ENCODE measurements at places on chromosomes 11 and 22.
A peak's percentile ranks its signal among the peaks of the same experiment; 100 is the strongest.

DNA sequence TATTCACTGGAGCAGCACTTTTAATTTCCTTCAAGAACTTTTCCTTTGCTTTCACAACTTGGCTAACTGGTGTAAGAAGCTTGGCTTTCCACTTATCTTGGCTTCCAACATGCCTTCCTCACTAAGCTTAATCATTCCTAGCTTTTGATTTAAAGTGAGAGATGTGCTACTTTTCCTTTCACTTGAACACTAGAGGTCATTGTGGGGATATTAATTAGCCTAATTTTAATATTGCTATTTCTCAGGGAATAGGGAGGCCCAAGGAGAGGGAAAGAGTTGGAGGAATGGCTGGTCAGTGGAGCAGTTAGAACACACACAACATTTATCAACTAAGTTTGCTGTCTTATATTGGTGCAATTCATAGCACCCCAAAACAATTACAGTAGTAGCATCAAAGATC is 24.6 kb upstream of the CCDC90B start:
- no peak for DNase-seq

- peak; percentile 61 for DNase-seq
Observed at GRCh38 chr22:44870021-44870420, 117.6 kb downstream of the ARHGAP8 start.

DNA sequence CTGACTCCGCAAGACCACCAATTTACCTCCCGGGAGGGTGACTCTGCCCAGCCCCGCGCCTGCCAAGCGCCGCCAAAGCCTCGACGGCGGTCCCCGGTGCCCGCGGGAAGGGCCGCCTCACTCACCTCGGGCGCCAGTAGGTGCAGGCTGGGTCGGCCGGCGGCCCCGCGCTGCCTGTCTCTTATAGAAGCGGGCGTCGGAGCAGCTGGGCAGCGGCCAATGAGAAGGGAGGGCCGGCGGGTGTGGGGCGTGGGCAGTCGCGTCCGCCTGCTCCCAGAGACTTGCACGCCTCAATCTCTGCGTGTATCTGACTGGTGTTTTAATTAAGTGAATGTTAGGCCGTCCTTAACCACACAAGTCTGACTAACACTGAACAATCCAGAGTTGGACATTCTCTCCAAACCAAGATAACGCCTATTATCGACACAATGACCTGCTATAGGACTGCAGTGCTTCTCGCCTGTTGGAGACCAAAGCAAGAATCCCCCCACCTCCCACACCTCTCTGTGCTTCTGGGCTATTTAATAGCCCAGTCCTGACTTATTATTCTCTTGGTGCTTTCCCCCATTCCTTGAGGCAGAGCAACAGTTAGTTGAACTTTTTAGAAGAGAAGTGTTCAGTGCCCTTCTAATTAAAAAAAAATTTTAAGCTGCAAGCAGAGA is at the start of gene TPH1:
Gene TPH1, minus strand, starts transcription at position 154 of the 662 bp plus-strand sequence. CDS start 5,507 bp downstream, outside the sequence.
- peak; percentile 95 for DNase-seq

DNA sequence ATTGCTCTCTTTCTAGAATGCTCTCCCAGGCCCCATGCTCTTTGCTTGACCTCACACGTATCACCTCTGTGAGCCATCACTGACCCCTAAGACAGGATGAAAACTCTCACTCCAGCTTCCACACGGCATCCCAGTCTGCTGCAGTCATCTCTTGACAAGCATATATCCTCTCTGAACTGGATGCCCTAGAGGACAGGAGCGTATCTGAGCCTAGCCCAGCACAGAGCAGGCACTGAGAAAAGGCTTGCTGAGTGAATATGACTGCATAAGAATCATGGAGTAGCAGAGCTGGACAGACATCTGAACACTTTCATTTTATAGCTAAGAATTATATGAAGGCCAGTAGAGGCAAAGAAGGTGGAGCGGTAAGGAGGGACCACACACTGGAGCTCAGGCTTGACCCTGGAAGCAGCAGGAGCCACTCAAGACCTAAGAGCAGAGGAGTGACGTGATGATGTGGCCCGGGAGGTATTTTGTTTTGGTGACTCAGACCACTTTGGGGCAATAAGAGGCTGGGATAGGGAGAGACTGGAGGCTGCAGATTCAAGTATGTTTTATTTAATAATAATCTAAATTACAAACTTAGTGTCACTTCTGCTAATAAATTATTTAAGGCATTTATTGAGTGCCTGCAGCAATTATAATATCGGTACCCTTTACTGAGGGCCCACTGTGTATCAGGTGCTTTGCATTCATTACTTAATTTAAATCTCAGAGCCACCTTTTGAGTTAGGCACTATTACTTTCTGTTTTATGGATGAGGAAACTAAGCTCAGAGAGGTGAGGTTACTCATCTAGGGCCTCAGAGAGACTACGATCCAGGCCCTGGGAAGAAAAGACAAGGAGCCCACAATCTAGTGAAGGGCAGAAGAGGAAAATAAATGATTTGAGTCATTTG is 42.6 kb downstream of the MAP6 start:
- DNase-seq, result no peak
